CD4-positive, alpha-beta T cell treated with Interleukin-6 at 100 ng/mL for 8 hours (primary cell): ENCODE measurements at places on chromosomes 7 and 10.
A peak's percentile ranks its signal among the peaks of the same experiment; 100 is the strongest.

DNA sequence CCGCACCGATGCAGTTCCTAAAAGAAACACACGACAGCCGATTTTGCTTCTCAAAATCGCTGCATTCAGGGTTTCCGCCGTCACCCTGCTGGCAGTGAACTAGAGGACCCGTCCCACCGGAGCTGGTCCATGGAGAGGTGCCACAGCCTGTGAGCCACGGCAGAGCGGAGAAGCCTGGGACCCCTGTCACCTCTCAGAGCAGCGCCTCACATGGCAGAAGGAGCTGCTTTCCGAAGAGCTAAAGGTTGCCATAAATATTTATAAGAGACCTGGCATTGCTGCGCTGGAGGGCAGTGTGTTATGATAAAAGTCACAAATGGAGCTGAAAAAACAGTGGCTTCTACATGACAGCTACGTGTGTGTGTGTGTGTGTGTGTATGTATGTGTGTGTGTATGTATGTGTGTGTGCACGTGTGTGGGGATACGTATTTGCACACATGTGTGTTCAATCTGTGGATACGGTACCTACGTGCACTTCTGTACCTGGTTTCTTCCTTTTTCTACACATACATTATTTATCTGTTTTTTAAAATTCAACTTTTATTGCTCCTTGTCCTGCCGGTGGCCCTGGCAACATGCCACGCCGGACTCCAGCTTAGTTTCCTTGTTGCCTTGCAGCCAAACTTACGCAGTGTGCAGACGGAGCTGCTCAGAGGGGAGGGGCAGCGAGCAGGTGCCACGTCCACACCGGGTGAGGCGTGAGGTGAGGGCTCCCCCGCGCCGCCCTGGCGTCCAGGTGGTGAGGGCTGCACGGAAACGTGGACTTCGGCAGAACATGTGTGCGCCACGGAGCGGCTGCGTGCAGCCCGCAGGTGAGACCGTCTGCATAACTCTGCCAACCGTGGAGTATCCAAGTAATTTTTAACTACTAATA, 115.2 kb upstream of the PITRM1 start:
- DNase-seq: no peak

- no peak for DNase-seq
Observed at GRCh38 chr7:98687111-98687751, 70.1 kb downstream of the NPTX2 start.

- peak; percentile 21 for DNase-seq
Observed at GRCh38 chr10:22491931-22492615, 146.8 kb downstream of the SPAG6 start.

DNA sequence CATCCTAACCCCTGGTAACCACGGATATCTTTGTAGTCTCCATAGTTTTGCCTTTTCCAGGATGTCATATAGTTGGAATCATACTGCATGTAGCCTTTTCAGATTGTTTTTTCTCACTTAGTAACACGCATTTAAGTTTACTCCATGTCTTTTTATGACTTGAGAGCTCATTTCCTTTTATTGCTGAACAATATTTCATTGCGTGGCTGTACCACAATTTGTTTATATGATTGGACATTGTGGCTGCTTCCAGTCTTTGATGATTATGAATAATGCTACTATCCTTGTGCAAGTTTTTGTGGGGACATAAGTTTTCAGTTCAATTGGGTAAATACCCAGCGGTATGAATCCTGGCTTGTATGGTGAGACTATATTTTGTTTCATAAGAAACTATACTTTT, 60.8 kb downstream of the AOAH start:
- DNase-seq: no peak

DNA sequence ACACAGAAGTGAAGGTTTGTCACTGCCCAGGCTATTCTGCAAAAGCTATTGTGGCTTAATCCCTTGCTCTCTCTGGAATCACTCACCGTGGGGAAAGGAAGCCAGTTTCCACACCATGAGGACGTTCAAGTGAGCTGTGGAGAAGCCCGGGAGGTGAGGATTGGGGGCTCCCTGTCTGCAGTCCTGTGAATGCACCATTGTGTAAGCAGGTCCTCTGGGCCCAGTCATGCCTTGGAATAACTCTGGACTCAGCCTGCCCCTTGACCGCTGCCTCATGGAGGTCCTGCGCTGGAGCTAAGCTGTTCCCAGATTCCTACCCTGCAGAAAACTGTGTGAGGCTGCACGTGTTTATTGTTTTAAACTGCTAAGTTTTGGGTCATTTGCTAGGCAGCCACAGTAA, 33.5 kb downstream of the LYZL2 start:
- no peak for DNase-seq

GRCh38 chr10:111079241-111079760, 2.5 kb downstream of the ADRA2A start:
- DNase-seq: no peak

DNA sequence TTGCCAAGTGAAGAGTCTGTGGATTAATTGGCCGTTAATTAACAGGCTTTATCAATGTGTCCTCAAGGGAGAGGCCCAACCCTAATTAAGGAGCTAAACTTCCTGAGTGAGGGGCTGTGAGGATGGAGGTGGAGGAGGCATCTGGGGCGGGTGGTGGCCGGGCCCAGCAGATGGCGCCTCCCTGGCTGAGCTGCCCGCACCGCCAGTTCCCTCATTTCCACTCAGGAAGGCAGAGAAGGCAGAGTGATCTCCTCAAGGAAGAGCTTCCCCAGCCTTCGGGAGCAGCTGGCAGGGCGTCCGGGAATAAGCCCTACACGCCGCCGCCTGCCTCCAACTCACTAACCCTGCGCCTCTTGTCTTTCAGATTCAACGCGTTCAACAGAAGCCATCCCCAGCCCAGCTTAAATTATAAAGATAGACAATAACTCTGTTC, 112.2 kb downstream of the CYTH3 start:
- no peak for DNase-seq

DNA sequence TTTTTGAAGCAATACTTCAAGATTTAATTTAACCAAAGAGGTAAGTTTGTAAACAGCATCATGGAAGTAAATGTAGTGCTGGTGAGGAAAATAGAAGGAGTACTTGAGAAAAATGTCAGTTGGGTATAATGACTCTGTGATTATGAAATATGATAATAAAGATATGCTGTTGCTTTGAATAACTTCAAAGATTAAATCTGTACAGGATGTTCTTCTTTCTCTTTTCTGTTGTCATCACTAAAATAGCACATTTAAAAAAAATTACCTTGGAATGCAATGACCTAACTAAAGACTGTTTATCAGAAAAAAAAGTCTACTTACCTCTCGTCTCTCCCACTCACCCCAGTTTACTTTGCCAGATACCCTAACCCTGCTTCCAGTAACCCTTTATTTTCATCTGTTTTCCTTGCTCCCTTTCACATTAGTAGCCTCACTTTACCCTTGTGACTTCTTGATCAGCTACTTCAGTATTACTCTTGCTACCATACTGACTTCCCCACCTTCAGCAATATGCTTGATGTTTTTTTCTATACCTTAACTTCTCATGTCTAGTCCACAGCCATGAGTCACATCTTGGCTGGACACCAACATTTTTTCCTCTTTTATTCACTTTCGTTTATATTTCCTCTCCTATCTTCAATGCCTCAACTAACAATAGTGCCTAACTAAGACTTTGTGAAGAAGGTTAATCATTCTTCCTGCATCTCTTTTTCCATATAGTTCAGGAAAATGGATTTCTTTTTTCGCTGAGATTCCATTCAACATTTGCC, 29.7 kb upstream of the TAS2R16 start:
- no peak for DNase-seq

DNA sequence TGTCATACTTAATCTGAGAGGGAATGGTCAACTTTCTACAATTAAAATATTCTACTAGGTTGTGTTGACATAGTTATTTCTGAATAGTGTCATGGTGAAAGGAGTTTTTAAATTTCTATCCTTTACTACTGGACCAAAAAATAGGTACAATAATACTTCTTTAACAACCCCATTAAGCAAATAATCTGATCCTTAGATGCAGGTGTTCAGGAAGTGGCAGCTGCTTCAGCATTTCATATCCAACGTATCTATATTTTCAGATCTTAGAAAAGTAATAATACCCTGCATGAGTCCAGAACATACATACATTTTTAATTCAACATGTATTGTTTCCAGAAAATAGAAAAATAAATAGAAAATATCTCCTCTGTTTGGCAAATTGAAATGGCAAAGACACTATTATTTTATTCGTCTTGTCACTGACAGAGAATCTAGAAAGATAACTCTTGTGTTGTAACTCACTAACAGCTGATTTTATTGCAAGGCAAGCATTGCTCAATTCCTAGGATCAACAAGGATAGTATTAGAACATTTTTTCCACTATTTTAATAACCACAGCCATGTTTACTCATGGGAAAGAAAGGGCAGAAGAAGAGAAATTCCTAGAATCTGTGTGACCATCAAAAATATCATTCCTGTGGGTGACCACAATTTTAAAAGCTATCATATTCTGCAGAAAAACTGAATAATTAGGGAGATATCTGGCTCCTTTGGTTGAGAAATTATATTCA, 159.3 kb upstream of the CNTNAP2 start:
- no peak for DNase-seq
